ENCODE measurements at places on chromosomes 3 and 15. TPM values are rescaled to one million over a fixed set of nuclear protein-coding genes. Genes with fewer than 3 reads are reported as not detected.

DNA sequence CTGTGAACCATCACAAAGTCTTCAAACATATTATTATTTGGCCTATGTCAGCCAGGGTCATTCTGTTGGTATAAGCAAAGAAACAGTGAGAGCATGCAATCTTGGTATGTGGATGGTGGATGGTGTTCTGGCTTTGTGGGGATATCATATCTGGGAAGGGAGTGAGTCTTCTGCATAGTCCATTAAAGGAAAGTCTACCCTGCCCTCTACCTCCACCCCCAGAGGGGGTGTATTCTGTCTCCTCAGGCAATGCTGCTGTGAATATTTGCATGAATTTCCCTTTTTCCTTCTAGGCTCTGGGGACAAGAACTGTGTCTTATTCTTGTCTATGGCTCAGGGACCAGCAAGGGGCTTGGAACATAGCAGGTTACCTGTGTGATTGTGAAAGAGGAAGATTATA, 495.8 kb downstream of the PDCD6IP start:
- no peaks in the 10 kb centered on the region for H3K36me3 ChIP-seq
- no peak overlapping the region for H3K4me3 ChIP-seq
- H3K27me3 ChIP-seq: no peaks in the 10 kb centered on the region

DNA sequence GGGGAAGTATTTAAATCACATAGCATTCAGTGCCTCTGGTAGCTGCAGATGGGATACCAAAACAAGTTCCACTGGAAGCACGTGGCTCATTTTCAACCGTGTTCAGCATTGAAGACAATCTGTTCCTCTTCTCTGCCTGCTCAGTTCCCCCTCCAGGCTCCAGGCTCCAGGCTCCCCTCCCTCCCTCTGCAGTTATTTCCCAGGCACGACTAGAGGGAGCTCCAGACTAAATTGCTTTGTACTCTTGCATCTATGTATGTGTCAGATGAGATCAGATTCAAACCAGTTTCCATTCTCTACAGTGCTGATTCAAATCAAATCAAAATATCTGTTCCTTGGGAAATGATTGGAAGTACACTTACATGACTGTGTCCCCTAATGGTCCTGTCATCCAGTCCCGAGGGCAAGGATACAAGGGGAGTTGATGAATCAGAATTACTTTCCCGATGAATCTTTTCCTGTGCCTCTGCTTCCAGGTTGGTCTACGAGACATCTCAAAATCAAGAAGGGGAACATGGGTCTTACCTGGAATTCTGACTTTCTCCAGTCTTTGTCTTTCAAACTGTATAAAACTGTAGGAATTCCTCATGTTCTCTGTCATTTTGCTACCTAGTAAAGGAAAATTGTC, 600.5 kb downstream of the EDEM1 start:
- H3K4me1 ChIP-seq: no peaks in the 10 kb centered on the region
- DNase-seq: no peak
- no peak overlapping the region for H3K4me3 ChIP-seq

GRCh38 chr15:90561344-90562244, 31.9 kb downstream of the CRTC3 start:
- no peaks in the 10 kb centered on the region for H3K27me3 ChIP-seq
- no peaks in the 10 kb centered on the region for H3K36me3 ChIP-seq
- H3K4me1 ChIP-seq: peaks cover 48% of the 10 kb centered on the region
- no peak for DNase-seq
- peak overlapping the region; percentile 89 for H3K27ac ChIP-seq

GRCh38 chr15:43316016-43316970, 14.1 kb downstream of the LCMT2 start:
- no peak for DNase-seq
- no peaks in the 10 kb centered on the region for H3K36me3 ChIP-seq
- no peak overlapping the region for H3K27ac ChIP-seq
- H3K4me3 ChIP-seq: no peak overlapping the region
- no peaks in the 10 kb centered on the region for H3K4me1 ChIP-seq

DNA sequence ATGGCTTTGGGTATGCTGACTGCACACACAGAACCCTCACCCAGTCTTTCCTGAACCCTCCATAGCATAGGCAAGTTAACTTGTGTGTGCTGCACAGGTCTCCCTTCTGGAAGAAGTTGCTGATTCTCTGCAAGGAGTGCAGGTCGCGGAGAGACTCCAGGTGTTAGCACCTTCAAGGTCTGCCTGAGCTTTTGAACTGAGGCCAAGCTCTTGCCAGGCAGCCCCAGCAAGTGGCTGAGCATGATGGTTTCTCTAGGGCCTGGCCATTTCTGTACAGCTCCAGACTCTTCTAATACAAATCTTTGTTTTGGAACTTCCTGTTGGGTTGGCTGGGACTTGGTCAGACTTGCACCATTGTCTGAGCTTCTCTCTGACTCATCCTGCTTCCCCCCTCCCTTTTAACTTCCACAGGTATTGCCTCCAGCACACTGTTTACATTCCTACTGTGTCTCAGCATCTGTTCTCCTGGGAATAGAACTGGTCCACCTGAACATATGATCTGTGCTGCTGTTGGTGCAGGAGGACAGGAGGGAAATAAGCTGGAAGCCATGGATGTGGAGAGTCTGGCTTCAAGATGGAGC, 53.3 kb downstream of the KY start:
- H3K27me3 ChIP-seq: peaks cover 4% of the 10 kb centered on the region
- H3K27ac ChIP-seq: no peak overlapping the region
- H3K36me3 ChIP-seq: no peaks in the 10 kb centered on the region

- no peak overlapping the region for H3K4me3 ChIP-seq
- DNase-seq: no peak
- peaks cover 2% of the 10 kb centered on the region for H3K4me1 ChIP-seq
These were observed 24.8 kb downstream of the EXOSC7 start for GRCh38 chr3:45000823-45001222.

- peak; percentile 51 for DNase-seq
- H3K27ac ChIP-seq: no peak overlapping the region
- H3K27me3 ChIP-seq: no peaks in the 10 kb centered on the region
- H3K4me3 ChIP-seq: no peak overlapping the region
These were observed 19.2 kb downstream of the KLF13 start for GRCh38 chr15:31345606-31346366.

- DNase-seq: no peak
- no peaks in the 10 kb centered on the region for H3K36me3 ChIP-seq
- H3K27ac ChIP-seq: no peak overlapping the region
- H3K27me3 ChIP-seq: no peaks in the 10 kb centered on the region
- peaks cover 33% of the 10 kb centered on the region for H3K4me1 ChIP-seq
- H3K4me3 ChIP-seq: no peak overlapping the region
These were observed 1.4 kb upstream of the PDZRN3 start for GRCh38 chr3:73626106-73626505.

DNA sequence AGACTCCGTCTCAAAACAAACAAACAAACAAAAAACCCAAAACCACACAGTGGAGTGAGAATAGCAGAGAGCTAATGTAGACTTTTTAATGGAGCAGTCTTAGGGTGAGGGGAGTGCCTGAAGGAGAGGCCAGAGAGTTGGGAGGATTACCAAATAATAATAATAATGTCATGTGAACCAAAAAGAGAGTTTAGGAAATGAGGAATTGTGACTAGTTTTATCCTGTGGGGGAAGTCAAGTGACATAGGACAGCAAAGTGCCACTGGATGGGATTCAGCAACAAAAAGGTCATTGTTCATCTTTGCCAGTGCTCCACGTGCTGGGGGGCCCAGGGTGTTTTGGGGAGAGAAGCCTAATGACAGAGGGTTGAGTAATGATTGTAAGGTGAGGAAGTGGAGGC, 12.9 kb downstream of the GPR87 start:
- no peak overlapping the region for H3K27ac ChIP-seq
- no peak for DNase-seq
- H3K36me3 ChIP-seq: no peaks in the 10 kb centered on the region
- peaks cover 6% of the 10 kb centered on the region for H3K27me3 ChIP-seq

- peaks cover 13% of the 10 kb centered on the region for H3K4me1 ChIP-seq
- H3K27me3 ChIP-seq: no peaks in the 10 kb centered on the region
- no peak overlapping the region for H3K4me3 ChIP-seq
- peak; percentile 81 for DNase-seq
- no peaks in the 10 kb centered on the region for H3K36me3 ChIP-seq
These were observed 20.2 kb downstream of the CGGBP1 start for GRCh38 chr3:88038566-88038965.

- no peaks in the 10 kb centered on the region for H3K36me3 ChIP-seq
- no peak for DNase-seq
- H3K4me3 ChIP-seq: no peak overlapping the region
- H3K27ac ChIP-seq: no peak overlapping the region
These were observed 36.8 kb downstream of the SNTN start for GRCh38 chr3:63689285-63689684.

The LRRC2 gene
- 4.7 TPM for total RNA-seq

The ASB14 gene
- total RNA-seq: not detected
